SJSA1 (cell line): ENCODE measurements at places on chromosomes 11 and 22. TPM values are rescaled to one million over a fixed set of nuclear protein-coding genes. Genes with fewer than 3 reads are reported as not detected.

DNA sequence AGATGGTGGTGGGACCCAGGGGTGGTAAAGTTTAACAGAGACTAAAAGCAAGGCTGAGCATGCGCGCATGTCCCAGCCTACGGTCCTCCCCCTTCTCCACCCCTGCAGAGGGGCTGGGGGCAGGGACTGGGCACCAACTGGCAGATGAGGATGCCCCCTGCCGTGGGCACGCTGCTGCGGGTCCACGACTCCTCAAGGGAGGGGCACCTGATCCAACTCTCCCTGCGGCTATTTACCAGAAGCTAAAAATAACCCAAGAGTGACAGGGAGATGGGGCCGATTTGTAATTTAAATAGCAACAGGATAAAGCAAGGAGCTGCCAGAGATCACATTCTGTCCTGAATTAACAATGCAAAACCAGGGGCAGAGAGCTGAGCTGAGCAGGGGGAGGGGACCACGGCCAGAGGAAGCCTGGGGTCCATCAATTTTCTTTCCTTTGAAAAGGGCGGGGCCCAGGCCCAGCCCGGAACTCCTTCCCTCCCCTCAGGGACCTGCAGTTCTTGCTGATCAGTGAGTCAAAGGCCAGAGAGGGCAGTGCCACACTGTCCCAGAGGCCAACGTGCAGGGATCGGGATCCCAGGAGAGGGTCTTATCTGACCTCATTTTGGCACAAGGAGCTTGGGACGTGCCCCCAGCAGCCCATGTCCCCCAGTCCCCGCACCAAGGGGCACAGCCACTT lies 8.1 kb upstream of the DGKZ start:
- no peak for DNase-seq

DNA sequence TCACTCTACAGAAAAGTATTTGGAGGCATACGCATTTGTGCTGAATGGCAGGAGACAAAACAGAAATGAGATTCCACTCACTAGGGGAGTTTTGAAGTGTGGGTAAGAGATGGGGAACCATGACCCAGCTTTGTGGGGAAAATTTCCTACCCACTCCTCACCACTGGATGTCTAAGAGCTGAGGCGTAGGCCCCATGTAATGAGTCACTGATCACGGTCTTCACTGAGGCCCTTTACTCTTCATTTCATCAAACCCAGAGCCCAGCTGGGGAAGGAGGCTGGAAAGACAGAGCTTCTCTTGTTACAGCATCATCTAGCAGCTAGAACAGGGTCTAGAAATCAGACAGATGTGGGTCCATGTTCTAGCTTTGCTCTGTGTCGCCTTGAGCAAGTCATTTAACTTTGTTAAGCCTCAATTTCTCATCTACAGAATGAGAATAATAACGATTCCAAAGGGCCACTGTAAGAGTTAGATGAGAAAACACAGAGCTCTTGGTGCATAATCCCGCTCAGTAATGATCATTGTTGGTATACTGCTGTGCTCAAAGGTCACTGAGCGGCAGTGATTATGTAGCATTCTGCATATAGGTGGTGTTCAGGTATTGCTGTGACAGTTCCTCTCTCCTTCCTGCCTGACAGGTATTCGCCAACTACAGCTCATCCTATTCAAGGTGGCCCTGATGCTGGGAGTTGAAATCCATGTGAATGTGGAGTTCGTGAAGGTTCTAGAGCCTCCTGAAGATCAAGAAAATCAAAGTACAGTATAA lies 97.2 kb downstream of the MICAL2 start:
- DNase-seq = no peak

GRCh38 chr11:17736930-17737817 lies 2.6 kb downstream of the KCNC1 start:
- no peak for DNase-seq

- no peak for DNase-seq
Measured at GRCh38 chr22:29798318-29798717, 31.1 kb downstream of the UQCR10 start.

- DNase-seq = no peak
Measured at GRCh38 chr22:48276994-48277867, 1514.8 kb downstream of the TBC1D22A start.

DNA sequence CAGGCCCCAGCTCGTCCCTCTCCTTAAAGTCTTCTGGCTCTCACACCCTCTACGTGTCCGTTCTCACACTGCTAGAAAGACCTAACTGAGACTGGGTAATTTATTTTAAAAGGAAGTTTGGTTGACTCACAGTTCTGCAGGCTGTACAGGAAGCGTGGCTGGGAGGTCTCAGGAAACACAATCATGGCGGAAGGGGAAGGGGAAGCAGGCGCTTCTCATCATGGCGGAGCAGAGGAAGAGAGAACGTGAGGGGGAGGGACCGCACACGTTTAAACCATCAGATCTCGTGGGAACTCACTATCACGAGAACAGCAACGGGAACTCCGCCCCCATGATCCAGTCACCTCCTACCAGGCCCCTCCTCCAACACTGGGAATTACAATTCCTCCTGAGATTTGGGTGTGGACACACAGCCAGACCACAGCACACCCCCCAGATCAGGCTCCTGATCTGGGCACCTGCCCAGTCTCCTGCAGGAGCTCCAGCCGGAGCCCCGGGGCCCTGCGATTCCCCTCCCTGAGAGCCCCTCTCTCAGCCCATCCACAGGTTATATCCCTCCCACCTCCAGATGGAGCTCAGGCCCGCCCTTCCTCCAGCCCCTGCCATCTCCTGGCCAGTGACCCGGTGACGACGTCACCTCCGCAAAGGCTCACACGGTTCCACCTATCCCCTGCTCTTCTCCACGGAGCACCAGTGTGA lies 170.2 kb downstream of the BRD1 start:
- no peak for DNase-seq

- no peak for DNase-seq
Measured at GRCh38 chr11:2612884-2613571, 86.8 kb downstream of the KCNQ1OT1 start.

- no peak for DNase-seq
Measured at GRCh38 chr11:41316751-41317150, 142.7 kb downstream of the LRRC4C start.

DNA sequence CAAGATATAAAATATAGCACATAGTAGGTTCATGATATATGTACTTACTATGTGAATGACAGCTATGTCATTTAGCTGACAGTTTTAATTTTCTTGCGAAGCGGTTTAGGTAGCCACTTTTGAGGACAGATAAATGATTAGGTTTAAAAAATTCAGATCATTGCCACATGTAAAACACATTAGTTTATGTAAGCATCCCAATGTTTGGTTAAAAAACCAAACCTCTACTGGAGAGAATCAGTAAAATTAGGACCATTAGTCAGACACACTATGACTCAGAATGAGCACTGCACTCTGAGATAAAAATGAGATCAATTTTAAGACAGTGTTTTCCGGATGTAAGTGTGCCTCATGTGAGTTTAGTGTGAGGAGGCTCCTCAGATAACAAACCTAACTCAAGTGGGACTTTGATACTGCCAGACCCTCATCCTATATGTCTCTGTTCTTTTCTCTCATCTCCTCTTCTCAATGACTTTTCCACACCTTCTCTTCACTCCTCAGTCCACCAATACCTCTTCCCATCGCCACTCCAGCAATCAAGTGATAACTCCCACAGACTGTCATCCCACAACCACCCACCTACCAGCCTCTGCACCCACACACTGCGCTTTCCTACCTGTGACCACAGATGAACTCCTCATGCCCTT lies 6.8 kb upstream of the OR2AT4 start:
- DNase-seq = no peak

DNA sequence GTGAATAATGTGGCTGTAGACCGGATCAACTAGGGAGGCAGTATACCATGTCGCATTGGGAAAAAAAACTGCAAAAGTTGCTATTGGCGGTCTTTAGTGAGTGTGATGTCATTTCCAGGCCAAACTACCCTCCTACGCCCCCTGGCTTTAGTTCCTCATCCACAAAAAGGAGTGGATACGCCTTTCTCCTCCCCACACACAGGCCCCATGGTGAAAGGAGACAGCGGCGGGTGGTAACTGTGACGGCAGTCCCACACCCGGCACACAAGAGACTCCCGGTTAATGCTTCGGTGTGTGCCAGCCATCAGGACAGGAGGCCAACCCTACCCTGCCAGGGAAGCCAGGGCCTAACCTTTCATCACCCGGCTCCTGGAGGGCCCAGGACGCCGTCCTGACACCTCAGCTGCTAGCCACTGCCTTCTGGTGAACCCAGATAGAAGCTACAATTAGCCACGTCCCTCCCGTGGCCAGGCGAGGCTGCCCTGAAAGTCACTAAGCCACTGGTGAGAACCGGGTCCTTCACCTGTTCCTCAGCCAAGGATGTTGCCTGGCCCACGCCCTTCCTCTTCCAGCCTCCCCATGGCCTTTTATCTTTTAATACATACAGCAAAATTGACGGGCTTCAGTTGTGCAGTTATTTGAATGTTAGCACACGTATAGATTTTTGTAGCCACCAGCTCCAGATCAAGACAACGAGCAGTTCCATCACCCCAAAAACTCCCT lies 10.8 kb downstream of the TP53I11 start:
- DNase-seq = no peak

GRCh38 chr11:125162743-125163142 lies 1.8 kb upstream of the PKNOX2 start:
- DNase-seq = no peak

- no peak for DNase-seq
Measured at GRCh38 chr11:25350899-25351803, 854.3 kb downstream of the LUZP2 start.

DNA sequence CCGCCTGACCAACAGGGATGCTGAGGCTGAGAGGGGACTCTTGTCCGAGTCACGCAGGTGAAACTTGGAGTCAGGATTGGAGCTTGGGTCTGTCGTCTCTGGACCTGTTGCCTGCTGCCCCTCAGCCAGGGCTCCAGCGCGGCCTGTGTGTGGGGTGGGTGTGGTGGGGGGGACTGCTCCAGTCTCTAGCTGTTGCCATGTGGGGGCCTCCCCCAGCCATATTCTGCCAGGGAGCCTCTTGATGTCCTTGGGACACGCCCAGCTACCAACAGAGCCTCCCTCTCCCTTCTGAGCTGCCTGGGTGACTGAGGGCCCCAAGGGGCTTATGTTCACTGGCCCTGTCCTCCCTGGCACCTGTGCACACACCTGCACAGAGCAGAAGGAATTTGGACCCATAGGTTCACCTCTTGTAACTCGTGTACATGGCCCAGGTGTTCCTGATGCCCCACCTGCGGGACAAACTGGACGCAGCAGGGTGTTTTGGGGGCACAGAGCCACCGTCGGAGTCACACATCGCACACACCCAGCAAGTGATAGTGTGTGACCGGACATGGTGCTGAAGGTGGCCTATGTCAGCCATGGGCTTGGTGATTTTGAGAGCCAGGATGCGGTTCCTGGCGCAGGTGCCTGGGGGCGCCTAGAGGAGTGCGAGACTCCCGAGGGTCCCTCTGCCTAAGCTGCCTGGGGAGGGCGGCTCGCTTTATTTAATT lies 252.3 kb downstream of the TBC1D22A start:
- DNase-seq = no peak

DNA sequence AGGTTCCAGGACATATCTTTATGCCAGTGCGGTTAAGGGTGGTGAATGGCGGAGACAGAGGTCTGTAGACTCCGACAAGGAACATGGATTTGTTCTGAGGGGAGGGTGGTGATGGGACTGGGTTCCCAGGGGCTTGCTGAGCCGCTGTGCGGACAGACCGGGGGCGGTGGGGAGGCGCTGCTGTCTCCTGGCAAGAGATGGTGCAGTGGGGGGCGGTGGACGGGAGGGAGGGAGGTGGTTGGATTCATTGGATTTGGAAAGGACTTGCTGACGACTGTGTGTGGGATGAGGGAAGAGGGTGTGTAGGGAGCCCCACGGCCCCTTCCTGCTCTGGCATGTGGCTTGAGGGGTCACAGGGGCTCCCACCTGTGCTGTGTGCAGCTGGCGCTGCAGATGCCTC lies 43.2 kb downstream of the FLRT1 start:
- no peak for DNase-seq

DNA sequence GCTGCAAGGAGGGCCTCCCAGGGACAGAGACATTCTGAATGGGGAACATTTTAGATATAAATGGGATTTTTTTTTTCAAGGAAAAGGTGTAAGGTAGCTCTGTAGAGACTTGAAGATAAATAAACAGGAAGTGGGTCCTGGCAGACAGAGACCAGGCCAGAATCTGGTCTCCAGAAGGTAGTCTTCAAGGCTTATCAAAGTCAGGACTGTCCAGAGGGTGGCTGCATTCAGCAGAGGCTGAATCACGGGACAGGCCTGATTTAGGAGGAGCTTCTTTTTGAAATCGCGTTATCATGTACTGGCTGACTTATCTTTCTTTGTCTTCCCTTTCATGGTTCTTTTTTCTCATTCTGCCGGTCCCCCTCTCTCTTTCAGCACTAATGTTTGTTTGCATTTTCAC lies 542.9 kb downstream of the NTM start:
- no peak for DNase-seq

DNA sequence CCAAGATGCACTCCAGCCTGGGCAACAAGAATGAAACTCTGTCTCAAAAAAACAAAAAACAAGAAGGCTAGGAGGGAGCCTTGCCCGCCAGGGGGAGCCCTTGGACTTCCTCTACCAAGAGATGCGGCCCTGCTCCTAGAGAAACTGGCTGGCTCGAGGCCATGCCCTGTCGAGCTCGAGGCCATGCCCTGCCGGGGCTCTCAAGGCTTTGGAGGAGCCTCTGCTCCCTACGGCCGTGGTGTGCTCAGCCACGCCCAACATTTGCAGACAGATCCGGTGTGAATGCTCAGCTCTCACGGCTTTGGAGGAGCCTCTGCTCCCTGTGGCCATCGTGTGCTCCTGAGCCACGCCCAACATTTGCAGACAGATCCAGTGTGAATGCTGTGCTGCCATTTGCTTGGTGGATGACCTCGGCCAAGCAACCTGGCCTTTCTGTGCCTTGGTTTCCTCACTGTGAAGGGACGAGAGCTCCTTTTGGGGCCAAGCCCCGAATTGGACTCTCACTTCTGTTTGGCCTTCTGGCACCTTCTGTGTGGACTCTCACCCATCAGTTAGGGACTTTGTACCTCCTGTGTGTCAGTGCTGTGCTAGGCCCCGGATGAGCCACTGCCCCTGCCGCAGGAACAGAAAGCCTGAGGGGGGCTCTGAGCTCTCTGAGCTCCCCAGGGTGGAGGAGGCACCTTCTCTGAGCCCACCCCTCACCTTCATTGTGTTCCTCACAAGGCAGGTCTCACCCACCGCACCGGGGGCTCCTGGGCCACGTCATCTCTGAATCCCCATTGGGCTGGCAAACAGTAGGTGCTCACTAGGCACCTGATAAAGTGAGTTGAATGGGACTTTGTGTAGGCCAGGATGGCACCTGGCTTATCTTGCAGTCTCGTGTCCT lies 14.1 kb downstream of the C11orf24 start:
- DNase-seq = peak; percentile 99

GRCh38 chr11:119100246-119100970 lies 1.2 kb downstream of the DPAGT1 start:
- no peak for DNase-seq

- no peak for DNase-seq
Measured at GRCh38 chr11:126145954-126146353, 65.5 kb downstream of the RPUSD4 start.

Gene RAG2
- total RNA-seq = not detected in 2 replicates

Gene OR56A1
- not detected in 2 replicates for total RNA-seq

Gene IFTAP
- total RNA-seq = 25.5 and 52.9 TPM in 2 replicates

Gene CAPN5
- total RNA-seq = 8.7 and 10.4 TPM in 2 replicates

Gene RASSF7
- 13.8 and 16.4 TPM in 2 replicates for total RNA-seq

Gene OR2AT4
- total RNA-seq = not detected in 2 replicates

Gene OSBP2
- 0.37 and 0.53 TPM in 2 replicates for total RNA-seq

Gene FAM89B
- total RNA-seq = 35.1 and 64.9 TPM in 2 replicates

Gene AGBL2
- total RNA-seq = 0.45 TPM in 1 of 2 replicates, not detected in the other

Gene OR8A1
- not detected in 2 replicates for total RNA-seq

Gene PAX6
- total RNA-seq = 1.7 and 2.9 TPM in 2 replicates
